ENCODE measurements at places on chromosomes 11 and 22.

DNA sequence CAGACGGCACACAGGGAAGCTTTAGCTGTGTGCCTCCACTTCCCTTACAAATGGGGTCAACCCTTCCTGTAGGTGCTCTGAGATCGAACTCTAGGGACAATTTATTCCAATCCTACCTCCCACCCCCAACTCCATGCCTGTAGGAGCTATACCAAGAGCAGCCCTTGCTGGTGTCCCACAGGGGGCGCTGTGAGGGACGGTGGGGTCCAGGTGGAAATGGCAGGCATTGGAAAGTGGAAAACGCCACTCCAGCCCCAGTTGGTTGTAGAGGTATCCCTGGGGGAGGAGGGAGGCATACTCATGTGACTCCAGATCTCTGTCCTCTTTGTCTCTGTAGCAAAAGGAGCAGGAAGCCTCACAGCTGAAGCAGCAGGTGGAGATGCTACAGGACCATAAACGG is 161.3 kb downstream of the MYO18B start:
- DNase-seq: no peak

DNA sequence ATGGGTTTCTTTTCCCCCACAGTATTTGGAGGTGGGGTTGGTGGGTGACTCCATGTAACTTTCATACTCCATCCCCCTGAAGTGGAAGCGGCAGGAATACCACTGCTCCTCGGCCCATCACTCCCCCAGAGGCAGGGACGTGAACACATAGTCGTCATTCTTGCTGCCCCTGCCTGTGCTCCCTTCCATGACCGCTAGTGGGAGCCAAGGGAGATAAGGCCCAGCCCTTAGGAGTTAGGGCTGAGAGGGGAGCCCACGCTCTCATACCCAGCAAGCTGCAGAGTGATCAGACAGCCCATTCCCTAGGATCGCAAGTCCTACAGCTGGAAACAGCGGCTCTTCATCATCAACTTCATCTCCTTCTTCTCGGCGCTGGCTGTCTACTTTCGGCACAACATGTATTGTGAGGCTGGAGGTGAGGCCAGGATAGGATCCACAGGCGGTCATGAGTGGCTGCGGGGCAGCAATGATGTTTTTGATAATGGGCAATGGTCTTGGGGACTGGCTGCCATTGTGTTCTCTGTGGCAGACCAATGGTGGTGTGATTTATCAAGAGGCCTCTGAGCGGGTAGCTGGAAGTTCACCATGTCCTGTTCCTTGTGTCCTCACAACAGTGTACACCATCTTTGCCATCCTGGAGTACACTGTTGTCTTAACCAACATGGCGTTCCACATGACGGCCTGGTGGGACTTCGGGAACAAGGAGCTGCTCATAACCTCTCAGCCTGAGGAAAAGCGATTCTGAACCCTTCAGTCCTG is 15.9 kb downstream of the RHOG start:
- peak; percentile 57 for DNase-seq

GRCh38 chr11:118656563-118657165 is 22.8 kb downstream of the TREH start:
- DNase-seq: no peak

DNA sequence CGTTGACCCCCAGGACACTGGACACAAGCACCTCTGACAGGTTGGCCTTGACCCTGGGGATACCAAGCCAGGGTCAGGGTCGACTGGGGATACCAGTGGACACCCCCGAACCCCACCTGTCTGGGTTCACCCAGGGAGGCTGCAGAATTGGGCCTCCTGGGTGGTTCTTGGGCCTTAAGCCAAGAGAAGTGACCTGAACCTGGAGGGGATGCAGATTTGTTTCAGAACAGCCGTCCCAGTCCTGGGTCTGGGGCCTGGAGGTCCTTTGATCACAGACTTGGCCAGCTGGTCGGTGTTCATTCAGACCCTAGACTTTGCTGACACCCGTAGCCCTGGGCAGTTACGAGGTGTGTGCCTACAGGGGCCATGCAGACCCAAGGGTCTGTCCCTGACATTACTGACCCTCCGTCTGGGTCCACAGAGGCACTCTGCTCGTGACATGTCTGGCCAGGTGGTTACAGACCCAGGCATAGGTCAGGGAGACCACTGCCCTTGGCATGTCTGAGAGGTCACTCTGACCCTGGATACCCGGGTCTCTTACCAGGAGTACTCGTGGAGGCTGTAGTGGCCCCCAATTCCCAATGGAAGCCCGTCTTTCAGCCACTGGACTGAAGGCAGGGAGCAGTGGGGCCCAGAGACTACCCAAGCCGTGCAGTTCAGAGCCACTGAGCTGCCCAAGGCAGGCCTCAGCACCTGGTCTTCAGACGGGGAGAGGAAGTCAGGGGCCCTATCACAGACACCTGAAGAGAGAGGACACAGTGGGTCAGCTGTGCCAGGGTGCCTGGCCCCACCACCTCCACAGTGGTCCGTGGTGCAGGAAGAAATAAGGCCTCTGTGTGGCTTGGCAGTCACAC is 6.4 kb downstream of the SIGIRR start:
- no peak for DNase-seq

Measured in tibial nerve (tissue), 4 donors.